ENCODE measurements at places on chromosomes 11 and 22. TPM values are rescaled to one million over a fixed set of nuclear protein-coding genes. Genes with fewer than 3 reads are reported as not detected.

DNA sequence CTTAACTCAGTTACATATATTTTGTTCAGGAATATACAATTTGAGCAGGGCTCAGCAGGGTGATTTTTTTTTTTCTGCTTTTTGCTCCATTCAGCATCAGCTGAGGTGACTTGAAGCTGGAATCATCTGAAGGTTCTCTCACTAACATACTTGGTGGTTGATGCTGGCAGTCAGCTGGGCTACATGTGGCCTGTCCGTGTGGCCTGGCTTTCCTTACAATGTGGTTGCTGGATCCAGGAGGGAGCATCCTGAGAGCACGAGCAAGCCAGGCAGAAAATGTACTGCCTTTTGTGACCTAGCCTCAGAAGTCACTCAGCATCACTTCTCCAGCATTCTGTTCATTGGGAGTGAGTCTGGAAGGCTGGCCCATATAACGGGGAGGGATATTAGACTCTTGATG lies 151.6 kb upstream of the E2F8 start:
- H3K4me3 ChIP-seq, result no peak overlapping the region
- no peaks in the 10 kb centered on the region for H3K36me3 ChIP-seq
- no peaks in the 10 kb centered on the region for H3K4me1 ChIP-seq

Gene SMIM35
- total RNA-seq, result not detected

- H3K4me1 ChIP-seq, result peaks cover 48% of the 10 kb centered on the region
- no peak overlapping the region for H3K4me3 ChIP-seq
- H3K27me3 ChIP-seq, result no peaks in the 10 kb centered on the region
- DNase-seq, result peak; percentile 92
- H3K36me3 ChIP-seq, result peaks cover 5% of the 10 kb centered on the region
Observed at GRCh38 chr11:829176-829846, 1.6 kb downstream of the CRACR2B start.

Gene CD81
- total RNA-seq, result 409 TPM

- peaks cover 17% of the 10 kb centered on the region for H3K27me3 ChIP-seq
- H3K4me1 ChIP-seq, result no peaks in the 10 kb centered on the region
- H3K4me3 ChIP-seq, result no peak overlapping the region
- no peaks in the 10 kb centered on the region for H3K36me3 ChIP-seq
- DNase-seq, result no peak
- H3K27ac ChIP-seq, result no peak overlapping the region
Observed at GRCh38 chr22:22057617-22058378, 75.2 kb upstream of the TOP3B start.

Gene CNGA4
- not detected for total RNA-seq

Gene XRCC6
- total RNA-seq, result 313 TPM

- peaks cover 15% of the 10 kb centered on the region for H3K4me1 ChIP-seq
- H3K27ac ChIP-seq, result no peak overlapping the region
- H3K27me3 ChIP-seq, result no peaks in the 10 kb centered on the region
- H3K4me3 ChIP-seq, result no peak overlapping the region
- DNase-seq, result no peak
Observed at GRCh38 chr11:45853332-45854219, 6.3 kb downstream of the CRY2 start.

Gene SH3BP1
- 2.8 TPM for total RNA-seq

- no peak overlapping the region for H3K27ac ChIP-seq
- H3K27me3 ChIP-seq, result peaks cover under 1% of the 10 kb centered on the region
- H3K36me3 ChIP-seq, result no peaks in the 10 kb centered on the region
- no peak for DNase-seq
Observed at GRCh38 chr22:36204632-36205015, 3.0 kb upstream of the APOL4 start.

Gene NUP50
- 84.4 TPM for total RNA-seq

Gene SCT
- not detected for total RNA-seq

Gene OR4D5
- total RNA-seq, result not detected

GRCh38 chr22:30301995-30302809 lies 12.9 kb upstream of the CASTOR1 start:
- H3K27me3 ChIP-seq, result no peaks in the 10 kb centered on the region
- no peak for DNase-seq
- H3K36me3 ChIP-seq, result peaks cover 11% of the 10 kb centered on the region
- H3K27ac ChIP-seq, result peak overlapping the region; percentile 10
- H3K4me1 ChIP-seq, result peaks cover 36% of the 10 kb centered on the region

GRCh38 chr11:86893235-86893634 lies 62.0 kb downstream of the FZD4 start:
- no peaks in the 10 kb centered on the region for H3K36me3 ChIP-seq
- H3K27me3 ChIP-seq, result no peaks in the 10 kb centered on the region
- no peak overlapping the region for H3K27ac ChIP-seq
- no peak for DNase-seq
- peaks cover 7% of the 10 kb centered on the region for H3K4me1 ChIP-seq
- no peak overlapping the region for H3K4me3 ChIP-seq

GRCh38 chr11:85295694-85296271 lies 331.4 kb downstream of the DLG2 start:
- H3K27me3 ChIP-seq, result no peaks in the 10 kb centered on the region
- no peaks in the 10 kb centered on the region for H3K4me1 ChIP-seq
- no peaks in the 10 kb centered on the region for H3K36me3 ChIP-seq
- H3K4me3 ChIP-seq, result no peak overlapping the region
- no peak overlapping the region for H3K27ac ChIP-seq

DNA sequence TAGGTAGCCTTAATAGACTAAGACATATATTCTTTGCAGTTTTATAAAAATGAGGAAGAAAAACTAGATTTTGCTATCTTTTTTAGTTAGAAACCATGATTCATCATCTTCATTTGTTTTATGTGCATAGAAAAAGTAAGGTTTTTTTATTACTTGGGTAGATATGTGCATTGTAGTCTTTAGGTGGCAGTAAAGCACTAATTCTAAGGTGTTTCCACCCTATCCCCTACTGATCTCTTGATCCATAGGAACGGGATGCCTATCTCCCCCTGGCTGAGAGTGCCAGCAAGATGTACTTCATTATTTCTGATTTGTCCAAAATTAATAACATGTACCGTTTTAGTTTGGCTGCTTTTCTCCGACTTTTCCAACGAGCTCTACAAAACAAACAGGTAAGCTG lies 148.1 kb downstream of the DYNC2H1 start:
- H3K4me1 ChIP-seq, result no peaks in the 10 kb centered on the region
- H3K27me3 ChIP-seq, result no peaks in the 10 kb centered on the region
- no peak overlapping the region for H3K27ac ChIP-seq

- H3K36me3 ChIP-seq, result no peaks in the 10 kb centered on the region
- no peaks in the 10 kb centered on the region for H3K4me1 ChIP-seq
- no peak for DNase-seq
- no peaks in the 10 kb centered on the region for H3K27me3 ChIP-seq
- no peak overlapping the region for H3K4me3 ChIP-seq
Observed at GRCh38 chr11:21511835-21512440, 680.9 kb upstream of the ANO5 start.

Gene GAL
- total RNA-seq, result 6.1 TPM

DNA sequence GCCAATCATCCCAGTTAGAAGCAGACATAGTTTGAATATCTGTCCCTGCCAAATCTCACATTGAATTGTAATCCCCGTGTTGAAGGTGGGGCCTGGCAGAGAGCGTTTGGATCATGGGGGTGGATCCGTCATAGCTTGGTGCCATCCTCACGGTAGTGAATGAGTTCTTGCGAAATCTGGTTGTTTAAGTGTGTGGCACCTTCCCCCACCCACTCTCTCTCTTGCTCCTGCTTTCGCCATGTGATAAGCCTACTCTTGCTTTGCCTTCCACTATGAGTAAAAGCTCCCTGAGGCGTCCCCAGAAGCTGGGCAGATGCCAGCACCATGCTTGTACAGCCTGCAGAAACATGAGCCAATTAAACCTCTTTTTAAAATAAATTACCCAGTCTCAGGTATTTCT lies 5.0 kb upstream of the CCDC81 start:
- no peaks in the 10 kb centered on the region for H3K36me3 ChIP-seq
- H3K27ac ChIP-seq, result no peak overlapping the region
- peaks cover 17% of the 10 kb centered on the region for H3K4me1 ChIP-seq
- no peaks in the 10 kb centered on the region for H3K27me3 ChIP-seq
- no peak for DNase-seq

All from endothelial cell of umbilical vein (primary cell).